HCT116 (cell line): ENCODE measurements at places on chromosomes 2 and 18. TPM values are rescaled to one million over a fixed set of nuclear protein-coding genes. Genes with fewer than 3 reads are reported as not detected.
A peak's percentile ranks its signal among the peaks of the same experiment; 100 is the strongest.

DNA sequence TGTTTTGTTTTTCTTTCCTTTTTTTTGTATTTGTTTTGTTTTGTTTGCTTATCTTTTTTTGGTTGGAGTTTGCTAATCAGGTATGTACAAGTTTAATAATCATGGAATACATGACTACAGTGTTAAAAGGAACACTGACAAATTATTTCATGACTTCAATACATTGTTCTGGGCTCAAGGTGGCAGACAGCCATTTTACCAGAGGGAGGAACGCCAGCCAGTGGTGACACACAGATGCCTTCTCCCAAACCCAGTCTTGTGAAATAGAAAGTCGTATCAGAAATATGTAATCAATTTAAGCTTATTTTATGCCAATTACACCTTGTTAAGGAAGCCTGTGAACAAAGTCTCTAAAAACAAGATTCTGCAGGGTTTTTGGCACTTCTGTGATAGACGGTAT, 264.0 kb upstream of the EPHA4 start:
- no peak for DNase-seq
- no peak overlapping the region for H3K4me3 ChIP-seq
- H3K4me1 ChIP-seq = no peaks in the 10 kb centered on the region
- no peaks in the 10 kb centered on the region for H3K36me3 ChIP-seq
- H3K27me3 ChIP-seq = peaks cover 6% of the 10 kb centered on the region; the same call in 1 of the 2 replicates

GRCh38 chr18:70289351-70290312, 787 bp downstream of the SOCS6 start:
- peaks cover 15% of the 10 kb centered on the region; the same call in 1 of the 2 replicates for H3K36me3 ChIP-seq
- H3K4me1 ChIP-seq = peaks cover 67% of the 10 kb centered on the region
- peak overlapping the region; percentile 99 for H3K27ac ChIP-seq

DNA sequence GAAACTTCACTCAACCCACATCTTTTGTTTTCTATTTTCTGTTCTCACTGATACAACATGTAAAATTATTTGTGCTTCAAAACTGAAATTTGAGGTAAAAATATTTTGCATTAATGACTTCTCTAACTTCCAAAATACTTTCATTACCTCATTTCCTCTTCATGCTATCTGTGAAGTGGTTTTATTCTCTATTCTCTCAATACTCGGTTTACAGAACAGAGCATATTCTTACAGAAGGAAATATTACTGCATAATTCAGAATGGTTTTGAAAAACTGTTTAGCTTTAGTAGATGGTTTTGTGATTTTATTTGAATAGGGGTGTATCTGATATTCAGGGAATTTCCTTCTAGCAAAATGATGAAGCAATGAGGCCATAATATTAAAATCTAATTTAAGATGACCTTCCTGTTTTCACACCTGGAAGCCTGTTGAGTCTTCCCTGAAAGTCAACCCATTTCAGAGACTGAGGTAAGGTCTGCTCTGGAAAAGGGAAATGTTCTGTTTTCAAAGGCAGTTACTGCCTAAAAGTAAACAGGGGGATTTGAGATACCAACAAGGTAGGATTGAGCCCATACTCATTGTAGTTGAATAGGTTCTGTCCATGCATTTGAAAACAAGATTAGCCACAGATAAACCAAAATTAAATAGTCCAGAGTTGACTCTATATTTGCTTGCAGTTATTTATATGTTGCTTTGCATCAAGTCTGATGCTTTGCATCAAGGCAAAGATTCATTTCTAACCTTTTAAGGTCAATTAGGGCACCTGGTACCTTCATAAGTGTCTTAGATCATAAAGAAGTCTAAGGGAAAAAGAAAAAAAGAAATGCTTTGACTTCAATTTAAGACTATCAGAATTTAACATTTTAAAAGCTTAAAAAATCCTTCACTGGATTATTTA, 50.8 kb upstream of the PEX13 start:
- H3K4me3 ChIP-seq = no peak overlapping the region
- H3K27me3 ChIP-seq = no peaks in the 10 kb centered on the region
- DNase-seq = no peak
- no peaks in the 10 kb centered on the region for H3K36me3 ChIP-seq
- H3K4me1 ChIP-seq = no peaks in the 10 kb centered on the region
- no peak overlapping the region for H3K27ac ChIP-seq

- no peaks in the 10 kb centered on the region for H3K27me3 ChIP-seq
- no peak overlapping the region for H3K4me3 ChIP-seq
- no peak for DNase-seq
- no peak overlapping the region for H3K27ac ChIP-seq
- H3K36me3 ChIP-seq = peaks cover 13% of the 10 kb centered on the region; the same call in 1 of the 2 replicates
- H3K4me1 ChIP-seq = no peaks in the 10 kb centered on the region
Observed at GRCh38 chr2:86498468-86499260, 57.5 kb downstream of the KDM3A start.

- 0 out of 2 replicates have a peak, but pooled peaks cover 2% of the 10 kb centered on the region for H3K27me3 ChIP-seq
- H3K4me1 ChIP-seq = peaks cover 11% of the 10 kb centered on the region
- no peaks in the 10 kb centered on the region for H3K36me3 ChIP-seq
Observed at GRCh38 chr18:489244-490023, 11.1 kb downstream of the COLEC12 start.

GRCh38 chr2:23503097-23503496, 118.1 kb downstream of the KLHL29 start:
- DNase-seq = no peak
- H3K4me3 ChIP-seq = no peak overlapping the region
- no peaks in the 10 kb centered on the region for H3K36me3 ChIP-seq
- H3K27ac ChIP-seq = no peak overlapping the region
- H3K27me3 ChIP-seq = no peaks in the 10 kb centered on the region

DNA sequence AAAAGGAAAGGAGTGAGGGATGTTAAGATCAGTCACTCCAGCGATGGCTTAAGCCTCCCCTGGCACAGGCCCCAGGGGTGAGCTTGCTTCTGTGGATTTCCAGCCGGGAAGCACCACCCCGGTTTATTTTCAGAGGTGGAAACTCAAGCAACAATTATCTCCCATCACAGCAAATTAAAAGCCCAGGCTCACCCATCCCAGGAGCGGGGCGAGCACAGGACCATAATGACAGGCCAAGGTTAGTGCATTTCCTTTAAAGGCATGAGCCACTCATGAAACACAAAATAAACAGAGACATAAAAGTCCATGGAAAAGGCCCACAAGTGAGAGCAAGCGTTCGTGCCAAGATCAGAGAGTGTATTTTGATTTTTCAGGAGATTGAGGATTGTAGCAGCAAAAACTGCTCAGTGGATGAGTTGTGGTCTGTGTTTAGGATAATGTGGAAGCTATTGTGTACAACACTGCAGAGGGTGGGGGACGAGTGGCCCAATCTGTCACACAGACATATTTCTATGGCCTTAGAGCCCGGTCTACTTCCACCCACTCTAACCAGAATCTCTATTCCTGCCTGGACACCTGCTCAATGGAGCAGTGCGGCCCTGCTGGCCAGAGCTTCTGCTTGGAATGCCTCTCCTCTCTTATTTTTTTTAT, 111.4 kb upstream of the CDC42EP3 start:
- no peaks in the 10 kb centered on the region for H3K36me3 ChIP-seq
- H3K4me3 ChIP-seq = no peak overlapping the region
- H3K4me1 ChIP-seq = peaks cover 22% of the 10 kb centered on the region
- no peak for DNase-seq
- no peak overlapping the region for H3K27ac ChIP-seq

- no peak overlapping the region for H3K27ac ChIP-seq
- H3K4me3 ChIP-seq = no peak overlapping the region
- no peaks in the 10 kb centered on the region for H3K36me3 ChIP-seq
- no peaks in the 10 kb centered on the region for H3K4me1 ChIP-seq
- H3K27me3 ChIP-seq = no peaks in the 10 kb centered on the region
Observed at GRCh38 chr2:103669531-103669930, 907.7 kb downstream of the TMEM182 start.

- no peak overlapping the region for H3K27ac ChIP-seq
- no peak overlapping the region for H3K4me3 ChIP-seq
- DNase-seq = no peak
- H3K36me3 ChIP-seq = no peaks in the 10 kb centered on the region
- no peaks in the 10 kb centered on the region for H3K27me3 ChIP-seq
- peaks cover 39% of the 10 kb centered on the region for H3K4me1 ChIP-seq
Observed at GRCh38 chr2:180524499-180524898, 455.9 kb upstream of the UBE2E3 start.

DNA sequence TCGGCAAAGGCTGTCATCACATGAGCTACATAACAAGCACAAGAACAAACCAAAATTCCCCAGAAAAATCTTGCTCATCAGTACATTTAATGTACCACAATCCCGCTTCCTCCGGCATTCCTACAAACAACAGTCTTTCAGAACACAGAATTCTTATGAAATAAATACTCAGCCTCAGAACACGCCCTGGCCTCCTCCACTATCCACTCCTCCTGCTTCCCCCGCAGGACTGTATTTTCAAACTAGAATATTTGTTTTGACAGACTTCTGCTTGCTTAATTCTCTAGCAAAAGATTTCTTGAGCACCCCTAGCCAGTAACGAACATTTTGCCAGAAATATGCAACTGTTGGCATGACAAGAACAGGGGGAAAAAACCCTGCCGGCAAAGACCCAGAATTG, 131.2 kb downstream of the THADA start:
- no peaks in the 10 kb centered on the region for H3K27me3 ChIP-seq
- H3K27ac ChIP-seq = no peak overlapping the region
- DNase-seq = no peak
- H3K36me3 ChIP-seq = no peaks in the 10 kb centered on the region
- H3K4me1 ChIP-seq = peaks cover 61% of the 10 kb centered on the region

- DNase-seq = no peak
Observed at GRCh38 chr2:37453027-37453426, 108.6 kb downstream of the QPCT start.

DNA sequence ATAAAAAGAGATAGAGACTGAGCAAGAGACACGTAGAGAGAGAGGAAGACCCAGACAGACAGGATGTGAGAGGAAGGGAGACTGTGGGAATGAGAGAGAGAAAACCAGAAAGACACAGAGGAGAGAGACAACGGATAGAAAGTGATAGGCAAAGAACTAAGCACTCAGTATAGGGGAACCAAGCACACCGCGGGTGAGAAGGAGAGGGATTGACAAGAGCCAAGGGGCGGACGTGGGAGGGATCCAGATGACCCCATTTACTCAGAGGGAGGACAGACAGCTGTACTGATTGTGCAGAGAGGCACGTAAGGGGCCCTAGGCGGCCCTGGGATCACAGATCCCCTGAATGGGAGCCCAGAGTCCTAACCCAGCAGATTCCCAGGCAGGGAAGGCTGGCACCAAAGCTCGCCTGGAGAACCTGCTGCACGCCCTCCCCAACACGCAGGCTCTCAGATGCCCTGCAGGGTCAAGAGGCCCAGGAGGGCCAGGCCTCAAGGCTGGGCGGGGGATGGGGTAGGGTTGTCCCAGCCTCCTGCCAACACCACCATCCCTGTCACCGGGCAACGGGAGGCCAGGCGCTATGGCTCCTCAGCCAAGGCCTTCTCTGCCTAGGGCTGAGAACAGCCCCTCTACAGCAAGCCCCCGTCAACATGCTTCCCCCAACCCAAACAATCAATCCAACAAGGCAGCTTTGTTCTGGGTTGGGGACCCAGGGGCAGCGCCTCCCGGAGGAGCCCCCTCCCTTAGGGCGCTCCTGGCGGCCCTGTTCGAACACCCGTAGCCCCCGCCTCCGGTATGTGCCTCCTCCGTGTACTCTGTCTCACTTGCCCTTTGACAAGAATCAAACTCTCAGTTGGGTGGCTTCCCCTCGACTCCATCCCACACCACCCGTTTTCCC, 579 bp downstream of the LOXL3 start:
- H3K4me3 ChIP-seq = peak overlapping the region; percentile 93; the same call in 1 of the 2 replicates
- no peak for DNase-seq
- H3K27me3 ChIP-seq = no peaks in the 10 kb centered on the region
- H3K4me1 ChIP-seq = peaks cover 50% of the 10 kb centered on the region
- H3K36me3 ChIP-seq = peaks cover 5% of the 10 kb centered on the region; the same call in 1 of the 2 replicates

- H3K36me3 ChIP-seq = no peaks in the 10 kb centered on the region
- no peak for DNase-seq
- no peaks in the 10 kb centered on the region for H3K27me3 ChIP-seq
- no peak overlapping the region for H3K4me3 ChIP-seq
- H3K27ac ChIP-seq = no peak overlapping the region
- H3K4me1 ChIP-seq = no peaks in the 10 kb centered on the region
Observed at GRCh38 chr2:12597610-12598009, 119.1 kb upstream of the TRIB2 start.

- no peak for DNase-seq
- no peaks in the 10 kb centered on the region for H3K27me3 ChIP-seq
- H3K4me3 ChIP-seq = no peak overlapping the region
- no peaks in the 10 kb centered on the region for H3K4me1 ChIP-seq
- no peak overlapping the region for H3K27ac ChIP-seq
Observed at GRCh38 chr2:204977914-204978313, 432.6 kb downstream of the PARD3B start.

GRCh38 chr2:53104263-53104662, 663.3 kb upstream of the CHAC2 start:
- DNase-seq = peak; percentile 68
- H3K4me3 ChIP-seq = no peak overlapping the region
- no peak overlapping the region for H3K27ac ChIP-seq
- no peaks in the 10 kb centered on the region for H3K27me3 ChIP-seq

Gene HOXD10
- total RNA-seq = not detected

Gene ANKRD30B
- not detected for total RNA-seq

Gene FBXO36
- total RNA-seq = 3.8 TPM

Gene TRAF3IP1
- 19.4 TPM for total RNA-seq

Gene SKOR2
- total RNA-seq = not detected

Gene MATN3
- total RNA-seq = not detected

Gene ORC4
- 51.0 TPM for total RNA-seq

Gene PAX8
- total RNA-seq = 4.4 TPM

Gene KCNIP3
- total RNA-seq = 3.1 TPM

Gene GPR75
- total RNA-seq = 1.2 TPM

Gene UGT1A8
- total RNA-seq = not detected

Gene RALB
- total RNA-seq = 42.8 TPM

Gene SCYGR8
- not detected for total RNA-seq
